ENCODE measurements at places on chromosomes 4 and X. TPM values are rescaled to one million over a fixed set of nuclear protein-coding genes. Genes with fewer than 3 reads are reported as not detected.

DNA sequence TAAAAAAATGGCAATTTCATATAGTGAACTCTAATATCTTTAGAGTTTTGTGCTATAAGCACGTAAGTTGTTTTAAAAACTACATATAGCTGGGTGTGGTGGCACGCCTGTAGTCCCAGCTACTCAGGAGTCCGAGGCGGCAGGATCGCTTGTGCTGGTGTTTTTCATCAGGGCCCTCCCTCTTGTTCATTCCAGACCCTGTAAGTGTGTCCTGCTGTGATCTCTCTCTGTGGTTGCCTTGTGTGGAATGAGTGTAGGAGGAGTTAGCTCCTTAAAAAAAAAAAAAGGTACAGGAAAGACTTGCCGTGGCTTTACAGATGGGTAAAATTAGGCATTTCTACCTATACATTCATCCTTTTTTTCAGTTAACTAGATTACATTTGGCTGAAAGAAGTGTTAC is 35.4 kb downstream of the RBBP7 start:
- no peak for DNase-seq

DNA sequence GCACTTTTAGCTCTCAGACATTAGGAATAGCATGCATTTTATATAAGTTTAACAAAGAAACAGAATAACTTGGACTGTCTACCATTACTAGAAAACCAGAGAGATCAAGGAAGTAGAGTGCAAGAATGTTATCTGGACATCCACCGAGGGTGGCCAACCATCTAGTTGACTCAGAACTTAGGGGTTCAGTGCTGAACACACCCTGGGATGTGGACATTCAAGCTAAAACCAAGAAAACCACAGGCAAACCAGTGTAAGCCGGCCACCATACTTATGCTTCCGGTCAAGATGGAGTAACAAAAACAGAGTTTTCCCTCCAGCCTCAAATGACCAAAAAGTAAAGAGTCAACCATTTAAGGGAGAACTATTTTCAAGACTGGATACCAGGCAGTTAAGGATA is 181.4 kb upstream of the MXRA5 start:
- no peak for DNase-seq

GRCh38 chr4:120290553-120290952 is 223.9 kb upstream of the MAD2L1 start:
- DNase-seq = no peak

GRCh38 chr4:151766691-151767090 is 5.9 kb upstream of the GATB start:
- DNase-seq = peak; percentile 5

GRCh38 chrX:34404386-34405070 is 252.6 kb downstream of the TMEM47 start:
- DNase-seq = no peak

- DNase-seq = no peak
These were observed 287.6 kb downstream of the PAPSS1 start for GRCh38 chr4:107432451-107432850.

GRCh38 chrX:70386235-70386634 is 36.9 kb upstream of the GDPD2 start:
- no peak for DNase-seq

DNA sequence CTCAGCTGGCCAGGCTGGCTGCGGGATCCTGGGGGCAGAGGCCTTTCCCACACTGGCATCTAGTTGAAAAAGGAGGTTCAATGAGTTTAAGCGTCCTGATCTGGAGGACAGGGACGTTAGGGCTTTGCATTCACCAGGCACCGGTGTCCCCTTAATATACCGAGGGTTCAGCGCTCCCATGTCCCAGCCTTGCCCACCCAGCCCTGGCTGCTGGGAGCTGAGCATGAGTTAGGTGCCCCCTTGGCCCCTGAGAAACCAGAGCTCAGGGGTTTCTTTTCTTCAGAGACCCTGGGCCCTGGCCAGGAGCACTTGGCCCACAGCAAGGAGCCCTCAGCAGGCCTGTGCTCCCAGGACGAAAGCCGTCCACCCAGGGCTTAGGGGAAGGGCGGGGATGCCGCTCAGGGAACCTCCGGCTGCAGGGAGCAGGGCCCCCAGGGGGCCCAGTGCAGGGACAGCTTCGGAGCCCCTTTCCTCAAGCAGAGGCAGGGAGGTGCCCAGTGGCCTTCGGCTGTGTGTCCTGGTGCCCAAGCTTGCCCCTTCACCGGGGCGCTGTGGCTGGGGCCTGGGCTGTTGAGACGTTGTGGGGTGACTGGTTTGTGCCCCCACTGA is 20.9 kb upstream of the DUSP9 start:
- no peak for DNase-seq

DNA sequence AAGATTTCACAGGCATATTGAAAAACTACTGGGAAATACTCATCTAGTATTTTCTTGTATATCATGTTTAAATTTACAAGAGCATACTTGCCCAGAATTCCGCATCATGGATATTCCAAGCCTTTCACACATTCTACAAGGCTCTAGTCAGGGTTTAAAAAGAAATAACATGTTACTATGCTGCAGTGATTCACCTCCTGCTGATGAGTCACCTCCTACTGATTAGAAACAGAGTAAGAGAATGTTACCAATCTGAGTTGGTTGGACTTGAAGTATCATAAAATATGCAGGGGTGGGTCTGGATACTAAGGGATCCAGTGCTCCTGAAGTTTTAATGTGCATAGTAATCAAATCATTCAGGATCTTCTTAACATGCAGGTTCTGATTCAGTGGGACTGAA is 192.0 kb upstream of the ANK2 start:
- no peak for DNase-seq

DNA sequence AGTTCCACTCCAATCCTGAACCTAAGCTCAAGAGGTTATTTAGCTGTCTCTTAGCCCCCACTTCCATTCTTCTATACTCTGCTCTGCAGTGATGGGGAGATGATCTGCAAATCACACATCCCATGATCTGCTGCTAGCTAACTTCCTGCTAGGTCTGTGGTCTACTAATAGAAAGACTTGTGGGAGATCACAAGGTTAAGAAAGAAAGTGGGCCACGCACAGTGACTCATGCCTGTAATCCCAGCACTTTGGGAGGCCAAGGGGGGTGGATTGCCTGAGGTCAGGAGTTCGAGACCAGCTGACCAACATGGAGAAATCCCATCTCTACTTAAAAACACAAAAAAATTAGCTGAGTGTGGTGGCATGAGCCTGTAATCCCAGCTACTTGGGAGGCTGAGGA is 471.1 kb upstream of the NWD2 start:
- no peak for DNase-seq

GRCh38 chr4:16669036-16669435 is 229.4 kb downstream of the LDB2 start:
- peak; percentile 3 for DNase-seq

- DNase-seq = no peak
These were observed 324.0 kb downstream of the ARHGAP10 start for GRCh38 chr4:148055844-148056243.

- DNase-seq = no peak
These were observed 775 bp downstream of the GRPEL1 start for GRCh38 chr4:7067126-7067451.

DNA sequence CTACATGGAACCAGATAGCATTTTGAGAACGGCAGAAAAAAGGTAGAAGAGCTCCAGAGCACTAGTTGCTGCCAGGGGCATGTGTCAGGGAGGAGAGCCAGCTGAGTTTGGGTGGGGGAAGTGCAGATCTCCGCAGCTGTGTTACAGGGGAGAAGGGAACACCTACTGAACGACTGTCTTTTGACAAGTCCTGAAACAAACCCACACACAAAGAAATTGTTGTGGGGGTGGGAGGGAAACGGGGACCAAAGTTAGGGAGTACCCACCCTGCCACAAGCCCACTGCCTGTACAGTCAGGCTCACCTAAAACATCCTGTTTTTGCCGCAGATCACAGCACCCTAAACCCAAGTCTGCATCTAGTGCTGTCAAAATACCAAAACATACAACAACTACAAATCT is 55.5 kb downstream of the LEF1 start:
- DNase-seq = no peak

GRCh38 chrX:121761845-121762244 is 714.4 kb downstream of the GLUD2 start:
- no peak for DNase-seq

DNA sequence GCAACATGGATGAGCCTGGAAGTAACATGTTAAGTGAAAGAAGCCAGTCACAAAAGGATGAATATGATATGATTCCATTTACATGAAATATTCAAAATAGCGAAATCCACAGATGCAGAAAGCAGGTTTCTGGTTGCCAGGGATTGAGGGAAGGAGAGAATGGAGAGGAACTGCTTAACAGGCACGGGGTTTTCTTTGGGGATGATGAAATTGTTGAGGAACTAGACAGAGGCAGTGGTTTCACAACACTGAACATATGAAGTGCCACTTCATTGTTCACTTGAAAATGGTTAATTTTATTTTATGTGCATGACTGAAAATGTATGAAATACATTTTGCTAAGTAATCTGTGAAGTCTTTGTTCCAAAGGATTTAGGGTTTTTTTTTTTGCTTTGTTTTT is 182.5 kb upstream of the TBL1X start:
- no peak for DNase-seq

- no peak for DNase-seq
These were observed 17.4 kb upstream of the TMEM184C start for GRCh38 chr4:147599769-147600168.

DNA sequence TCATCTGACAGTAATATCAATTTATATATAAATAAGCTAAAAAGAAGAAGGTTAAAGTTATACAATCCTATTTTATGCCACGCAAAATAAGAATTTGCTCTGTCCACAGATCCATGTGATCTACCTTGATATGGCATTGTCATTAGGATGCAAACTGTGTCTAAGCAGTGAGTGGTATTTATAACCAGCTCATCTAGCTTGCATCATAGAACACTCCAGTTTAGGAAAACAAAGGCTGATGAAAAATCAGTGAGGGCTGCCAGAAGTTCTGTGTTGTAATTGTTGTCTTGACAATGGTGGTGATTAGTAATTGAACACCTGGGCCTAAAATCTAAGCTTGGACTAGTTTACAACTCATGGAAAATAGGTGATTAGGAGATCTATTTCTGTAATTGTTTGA is 111.0 kb downstream of the CPE start:
- DNase-seq = peak; percentile 47

DNA sequence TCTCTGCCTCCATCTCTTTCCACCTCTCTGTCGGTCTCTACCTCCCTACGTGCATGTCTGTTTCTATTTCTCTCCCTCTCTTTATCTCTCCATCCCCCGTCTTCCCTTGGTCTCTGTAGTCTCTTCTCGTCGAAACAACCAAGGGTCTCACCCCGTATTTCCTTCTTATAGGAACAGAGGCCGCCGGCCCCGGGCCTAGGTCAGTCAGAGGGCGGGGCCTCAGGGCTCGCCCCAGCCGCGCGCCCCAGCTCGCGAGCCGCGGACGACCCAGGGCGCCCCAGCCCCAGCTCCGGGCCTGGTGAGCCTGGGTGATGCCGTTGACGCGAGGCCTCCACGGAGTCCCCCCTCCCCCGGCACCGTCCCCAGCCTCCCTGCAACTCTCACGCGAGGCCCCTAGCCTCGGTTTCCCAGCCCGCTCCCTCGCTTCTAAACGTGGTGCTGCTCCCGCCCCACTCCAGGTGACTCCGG is 6.6 kb downstream of the TIMM17B start:
- DNase-seq = no peak

- no peak for DNase-seq
These were observed 202.8 kb upstream of the SMIM31 start for GRCh38 chr4:164550989-164551712.

DNA sequence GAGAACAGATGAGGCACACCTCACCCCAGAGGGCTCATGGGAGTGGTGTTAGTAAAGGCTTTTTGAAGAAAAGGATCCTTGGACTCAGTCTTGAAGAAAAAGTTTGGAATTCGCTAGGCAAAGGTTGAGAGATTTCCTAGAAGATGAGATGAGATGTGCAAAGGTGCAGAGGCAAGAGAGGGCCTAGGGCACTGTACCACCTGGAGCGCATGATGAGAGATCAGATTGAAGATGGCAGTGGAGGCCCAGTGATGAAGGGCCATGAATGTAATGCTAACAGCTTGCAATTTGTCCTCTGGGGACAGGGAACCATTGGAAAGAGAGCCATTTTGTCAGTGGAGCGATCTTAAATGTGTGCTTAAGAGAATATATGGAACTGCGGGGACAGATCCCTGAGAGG is 45.0 kb downstream of the PGRMC2 start:
- no peak for DNase-seq

DNA sequence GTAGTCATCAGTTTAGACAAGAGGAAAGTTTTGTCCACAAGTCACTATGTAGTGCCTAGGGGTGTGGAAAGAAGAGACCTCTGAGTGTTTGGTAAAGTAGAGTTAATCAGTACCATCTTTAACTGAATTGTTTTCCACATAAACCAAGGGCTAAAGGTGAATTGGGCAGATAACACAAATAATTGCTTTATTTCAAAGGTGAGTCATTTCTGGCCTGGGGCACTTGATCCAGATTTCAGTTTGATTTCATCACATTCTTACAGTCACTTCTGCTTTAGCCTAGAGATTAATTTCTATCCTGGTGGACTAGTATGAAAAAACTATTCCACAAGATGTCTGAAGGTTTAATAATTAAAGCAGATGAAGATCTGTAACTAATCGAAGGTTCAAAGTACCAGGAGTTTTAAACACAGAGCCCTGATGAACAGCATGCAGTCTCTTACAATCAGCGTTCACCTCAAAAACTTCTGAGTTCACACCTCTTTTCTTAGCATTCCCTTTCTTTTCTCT is 74.5 kb upstream of the BOD1L1 start:
- DNase-seq = no peak

- DNase-seq = no peak
These were observed 26.5 kb downstream of the STIM2 start for GRCh38 chr4:26887143-26887542.

DNA sequence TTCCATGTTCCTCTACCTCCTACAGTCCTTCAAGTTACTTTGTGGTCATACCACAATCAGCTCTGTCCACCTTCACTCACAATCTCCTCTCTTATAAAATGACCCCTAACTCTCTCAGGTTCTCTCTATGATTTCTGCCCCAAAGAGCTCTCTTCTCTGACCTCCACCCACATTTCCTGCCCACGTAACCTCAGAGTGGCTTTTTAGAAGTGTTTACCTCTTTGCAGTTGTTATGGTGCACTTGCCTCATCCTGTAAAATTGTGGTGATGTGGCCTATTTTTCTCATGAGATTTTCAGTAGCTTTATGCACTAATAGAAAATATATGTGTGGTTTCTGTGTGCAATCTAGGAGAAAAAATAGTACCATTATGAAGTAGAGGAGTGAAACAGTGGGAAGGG is 215.8 kb downstream of the PACRGL start:
- no peak for DNase-seq

GRCh38 chrX:84240848-84241565 is 53.0 kb upstream of the RPS6KA6 start:
- no peak for DNase-seq

GRCh38 chr4:82423245-82424054 is 6.8 kb downstream of the HNRNPDL start:
- peak; percentile 18 for DNase-seq

GRCh38 chr4:91488946-91489345 is 814.8 kb upstream of the GRID2 start:
- no peak for DNase-seq

GRCh38 chr4:92060333-92060732 is 243.4 kb upstream of the GRID2 start:
- DNase-seq = no peak

Gene PNMA6F
- total RNA-seq = not detected

Gene GUF1
- total RNA-seq = 6.1 TPM

Gene ADAD1
- not detected for total RNA-seq

Gene ADH4
- not detected for total RNA-seq

Gene DKC1
- 34.5 TPM for total RNA-seq

Gene RPS6KA6
- 0.99 TPM for total RNA-seq

Gene AFP
- total RNA-seq = not detected

Gene EDA2R
- total RNA-seq = 0.60 TPM

Gene FRYL
- 76.2 TPM for total RNA-seq

Gene CLNK
- total RNA-seq = not detected

Gene GABRA4
- total RNA-seq = not detected

Gene CT83
- total RNA-seq = not detected

Gene MAOB
- not detected for total RNA-seq
